Stimulated activated CD4-positive, alpha-beta T cell treated with anti-CD3 and anti-CD28 coated beads, Interleukin-4, amount 100 ng/mL, for 48 hours (primary cell): ENCODE measurements at places on chromosomes 12 and 14.

GRCh38 chr14:52808101-52808500 is 16.7 kb upstream of the GNPNAT1 start:
- DNase-seq: no peak

DNA sequence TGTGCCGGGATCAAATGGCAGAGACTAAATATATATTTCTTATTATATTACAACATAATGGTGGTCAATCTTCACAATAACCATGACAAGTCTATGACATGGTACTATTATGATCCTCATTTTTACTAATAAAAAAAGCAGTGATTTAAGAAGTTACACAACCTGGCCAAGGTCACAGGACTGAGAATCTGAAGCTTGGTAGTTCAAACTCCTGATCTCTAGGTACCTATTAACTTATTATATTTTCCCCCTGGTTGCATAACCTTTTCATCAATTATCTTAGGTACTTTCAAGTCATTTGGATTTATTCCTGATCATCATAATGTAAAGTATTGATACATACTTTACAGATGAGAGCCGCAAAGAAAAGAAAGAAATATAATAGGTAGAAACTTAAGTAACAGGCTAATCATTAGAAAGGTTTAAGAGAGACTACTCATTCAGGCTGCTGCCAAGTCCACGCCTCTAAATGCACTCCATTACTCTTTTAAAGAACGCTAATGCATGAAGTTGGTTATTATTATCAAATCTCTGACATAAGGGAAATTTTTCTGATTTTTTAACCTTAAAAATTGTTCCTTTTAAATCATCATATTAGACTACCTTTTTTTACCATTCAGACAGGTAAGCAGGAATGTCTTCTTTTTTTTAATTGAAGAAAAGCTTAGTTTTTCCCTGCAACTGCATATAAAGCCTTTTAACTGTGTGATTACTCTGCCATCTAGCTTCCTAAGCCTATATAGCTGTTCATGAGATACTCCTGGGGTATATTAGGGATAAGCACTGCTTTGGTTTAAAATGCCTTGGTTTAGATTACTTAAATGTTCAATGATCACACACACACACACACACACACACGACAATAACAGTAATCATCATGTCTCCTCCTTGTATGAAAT is 35.6 kb downstream of the RPS29 start:
- DNase-seq: no peak

DNA sequence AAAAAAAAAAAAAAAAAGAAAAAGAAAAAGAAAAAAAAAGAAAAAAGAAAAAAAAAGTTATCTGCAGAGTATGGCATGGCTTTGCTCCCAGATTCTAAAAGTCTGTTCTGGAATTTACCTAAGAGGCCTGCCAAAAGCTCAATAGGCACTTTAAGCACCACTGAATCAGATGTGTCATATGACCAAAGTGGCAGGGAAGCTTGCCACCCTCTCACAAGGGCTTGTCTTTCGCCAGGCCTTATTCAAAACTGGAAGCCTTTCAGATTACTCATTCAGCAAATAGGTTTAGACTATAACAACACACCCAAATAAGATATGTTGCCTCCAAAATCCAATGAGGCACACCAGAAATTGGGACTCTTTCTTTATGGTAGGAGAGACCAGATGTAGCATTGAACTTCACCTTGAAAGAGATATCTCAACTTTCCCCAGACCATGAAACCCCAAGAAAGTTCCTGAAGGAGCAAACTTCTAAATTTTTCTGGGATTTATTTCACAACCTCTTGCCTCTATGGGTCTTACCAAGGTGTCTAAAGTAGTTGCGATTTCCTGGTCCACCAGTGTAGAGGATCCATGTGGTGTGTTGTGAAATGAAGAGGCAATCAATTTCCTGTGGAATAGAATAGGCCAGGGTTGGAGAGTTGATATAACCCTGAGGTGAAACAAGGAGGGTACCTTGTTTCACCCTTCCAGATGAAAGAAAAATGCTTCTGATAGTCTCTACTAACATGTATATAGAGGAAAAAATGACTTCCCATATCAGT is 218.8 kb downstream of the DAD1 start:
- no peak for DNase-seq

GRCh38 chr12:30425445-30425844 is 270.2 kb downstream of the IPO8 start:
- DNase-seq: no peak

GRCh38 chr12:43378448-43378847 is 173.6 kb downstream of the ADAMTS20 start:
- no peak for DNase-seq

DNA sequence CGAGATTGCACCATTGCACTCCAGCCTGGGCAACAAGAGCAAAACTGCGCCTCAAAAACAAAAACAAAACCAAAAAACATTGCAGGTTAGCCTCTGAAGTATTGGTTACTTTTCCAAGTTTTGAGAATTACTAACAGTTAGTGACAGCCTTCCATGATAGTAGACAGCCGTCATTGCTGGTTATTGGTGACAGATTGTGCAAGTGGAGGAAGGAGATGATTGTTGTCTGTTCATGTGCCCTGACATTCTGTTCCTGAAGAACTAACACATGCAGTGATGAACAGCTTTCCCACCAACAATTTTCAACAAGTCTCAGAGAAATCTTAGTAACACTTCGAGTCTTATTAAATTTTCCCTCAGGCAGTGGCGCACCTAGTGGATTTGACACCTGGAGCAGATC is 89.3 kb upstream of the NAP1L1 start:
- DNase-seq: no peak
